ENCODE measurements at places on chromosomes 12 and 14.

DNA sequence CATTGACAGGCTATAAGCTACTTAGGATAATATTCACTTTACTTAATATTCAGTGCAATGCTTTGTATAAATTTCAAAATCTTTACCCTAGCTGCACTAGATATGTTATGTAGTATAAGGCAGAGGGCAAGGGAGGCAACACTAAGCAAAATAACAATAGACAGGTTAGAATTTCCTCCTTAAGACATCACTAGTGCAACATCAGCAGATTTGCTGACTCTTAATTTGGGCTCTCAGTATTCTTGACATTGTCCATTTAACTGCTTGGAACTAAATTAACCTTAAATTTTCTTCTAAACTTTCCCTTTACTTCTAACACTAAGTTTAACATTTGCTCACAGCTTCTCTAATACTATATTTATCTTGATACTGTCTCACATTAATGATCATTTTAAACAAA is 273.9 kb downstream of the DIO2 start:
- DNase-seq, result no peak

- DNase-seq, result no peak
Observed at GRCh38 chr12:110585231-110585799, 2.2 kb upstream of the PPTC7 start.

DNA sequence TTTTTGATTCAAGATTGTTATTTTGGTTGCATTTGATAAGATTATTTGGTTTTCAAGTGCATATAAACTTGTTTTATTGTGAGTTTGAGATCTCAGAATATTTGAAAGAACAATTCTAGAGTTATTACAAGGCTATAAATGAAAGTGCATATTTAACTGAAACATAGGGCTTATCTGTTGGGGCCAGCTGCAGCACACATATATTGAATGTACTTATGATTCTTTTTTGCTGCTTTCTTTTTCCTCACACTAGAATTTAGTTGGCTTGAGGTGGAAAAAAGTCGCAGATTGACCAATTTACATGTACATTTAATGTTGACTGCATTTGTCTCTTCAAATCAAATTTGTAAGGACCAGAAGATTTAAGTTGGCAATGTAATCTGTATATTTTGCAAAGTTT is 88.0 kb downstream of the PCNX1 start:
- DNase-seq, result no peak

DNA sequence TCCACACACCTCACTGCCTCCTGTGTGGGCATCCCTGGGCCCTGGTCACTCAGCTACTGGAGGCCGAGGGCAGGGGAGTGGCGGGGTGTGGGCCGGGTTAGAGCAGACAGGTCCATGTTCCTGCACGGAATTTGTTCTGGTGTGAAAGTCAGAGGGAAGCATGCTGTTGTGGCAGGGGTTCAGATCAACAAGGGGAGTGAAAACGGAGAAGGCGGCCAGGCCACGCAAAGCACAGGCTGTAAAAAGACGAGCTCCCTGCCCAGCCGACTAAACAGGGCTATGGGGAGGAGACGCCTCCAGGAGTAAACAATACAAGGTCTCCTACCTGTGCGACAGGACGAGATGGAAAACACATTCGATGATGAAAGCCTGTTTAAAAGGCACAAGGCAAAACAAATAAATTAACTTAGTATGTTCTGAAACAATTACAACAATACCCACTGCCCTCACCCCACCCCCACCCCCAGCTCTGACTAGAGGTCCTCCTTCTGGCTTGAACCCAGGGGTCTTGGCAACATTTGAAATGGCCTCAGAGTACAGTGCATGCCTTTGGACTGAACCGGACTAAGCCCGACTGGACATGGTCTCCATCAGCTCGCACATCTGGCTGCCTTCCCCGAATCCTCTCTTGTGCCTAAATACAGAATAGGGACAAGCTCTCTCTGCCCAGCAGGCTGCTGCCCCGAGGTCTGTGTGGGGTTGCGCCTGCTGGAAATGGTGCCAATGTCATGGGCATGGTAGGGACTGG is 274.9 kb upstream of the DIO3 start:
- DNase-seq, result no peak

GRCh38 chr12:80353254-80353653 is 90.8 kb upstream of the PTPRQ start:
- no peak for DNase-seq

- no peak for DNase-seq
Observed at GRCh38 chr12:83027021-83027723, 340.5 kb downstream of the TMTC2 start.

All from NCI-H1417 (cell line).